ENCODE measurements at places on chromosomes 3 and 15. TPM values are rescaled to one million over a fixed set of nuclear protein-coding genes. Genes with fewer than 3 reads are reported as not detected.

FGF12 gene
- 4.4 TPM for total RNA-seq

THRB gene
- total RNA-seq, result 1.2 TPM

AGTR1 gene
- 0.53 TPM for total RNA-seq

GABRA5 gene
- total RNA-seq, result 0.25 TPM

POLQ gene
- 5.4 TPM for total RNA-seq

DNA sequence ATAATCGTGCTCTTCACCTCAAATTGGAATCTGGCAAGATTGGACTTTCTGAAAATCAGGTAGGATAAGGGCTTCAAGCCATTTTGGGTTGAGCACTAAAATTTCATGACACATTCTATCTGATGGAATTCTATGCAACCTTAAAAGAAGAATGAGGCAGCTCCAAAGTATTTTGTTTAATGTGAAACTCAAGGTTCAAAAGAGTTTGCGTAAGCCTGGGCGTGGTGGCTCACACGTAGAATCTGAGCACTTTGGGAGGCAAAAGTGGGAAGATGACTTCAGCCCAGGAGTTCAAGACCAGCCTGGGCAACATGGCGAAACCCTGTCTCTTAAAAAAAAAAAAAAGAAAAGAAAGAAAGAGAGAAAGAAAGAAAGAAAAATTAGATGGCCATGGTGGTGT, 3.6 kb upstream of the PLA1A start:
- DNase-seq, result no peak

DNA sequence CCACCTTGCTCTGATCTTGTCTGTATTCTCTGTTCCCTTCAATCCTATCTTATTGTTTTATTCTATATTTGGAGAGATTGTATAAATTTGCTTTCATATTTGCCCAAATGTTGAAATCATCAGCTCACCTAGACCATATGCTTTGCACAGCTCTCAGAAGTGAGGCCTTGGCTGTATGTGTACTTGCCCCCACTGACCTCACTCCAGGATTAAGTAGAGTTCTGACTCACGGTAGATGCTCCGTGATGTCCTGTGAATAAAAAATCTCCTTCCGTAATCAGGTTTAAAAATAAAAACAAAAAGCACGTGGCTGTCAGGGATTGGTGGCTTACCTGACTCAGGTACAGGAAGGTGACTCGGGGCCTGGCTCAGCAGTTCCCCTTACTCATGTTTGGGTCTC, 162.2 kb downstream of the RYR3 start:
- no peak for DNase-seq

- no peak for DNase-seq
Observed at GRCh38 chr3:81674690-81675089, 86.8 kb downstream of the GBE1 start.

- no peak for DNase-seq
Observed at GRCh38 chr15:54083991-54084390, 105.8 kb downstream of the UNC13C start.

DNA sequence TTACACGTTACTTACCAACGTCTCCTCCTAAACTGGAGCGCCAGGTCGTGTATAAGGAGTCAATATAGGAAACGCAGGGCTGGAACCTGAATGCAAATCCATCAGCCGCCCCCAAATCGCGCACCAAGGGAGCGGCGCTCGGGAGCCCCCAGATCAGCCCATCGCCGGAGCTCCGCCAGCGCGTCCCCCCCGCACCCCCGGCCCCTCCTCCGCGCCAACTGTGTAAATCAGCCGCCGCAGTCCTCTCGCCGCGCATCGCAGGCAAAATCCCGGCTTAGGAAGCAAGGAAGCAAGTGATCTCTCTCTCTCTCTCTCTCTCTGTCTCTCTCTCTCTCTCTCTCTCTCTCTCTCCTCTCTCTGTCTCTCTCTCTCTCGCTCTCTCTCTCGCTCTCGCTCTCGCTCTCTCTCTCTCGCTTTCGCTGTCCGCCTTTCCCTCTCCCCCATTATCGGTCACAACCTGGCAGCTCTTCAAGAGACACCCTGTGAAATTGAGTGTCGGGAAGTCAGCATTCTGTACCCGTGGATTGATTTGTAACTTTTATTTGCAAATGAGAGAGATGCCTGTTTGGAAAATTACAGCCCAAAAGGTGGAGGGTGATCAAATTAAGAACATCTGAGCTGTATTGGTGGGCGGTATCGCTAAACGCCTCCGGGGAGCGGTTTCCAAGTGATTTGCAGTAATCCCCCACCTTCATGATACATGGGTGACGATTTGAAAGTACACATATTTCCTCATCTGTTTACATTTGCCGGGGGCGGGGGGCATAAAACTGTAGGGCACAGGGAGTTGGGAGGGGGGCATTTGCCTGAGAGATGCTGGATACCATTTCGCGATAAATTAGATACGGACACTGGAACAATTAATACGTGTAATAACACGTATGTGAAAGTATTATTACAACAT, 645 bp upstream of the SLITRK3 start:
- no peak for DNase-seq

All from H4 (cell line).